ENCODE measurements at places on chromosomes 1 and 21.

- DNase-seq, result no peak
Observed at GRCh38 chr1:244854166-244854565, 10.2 kb downstream of the HNRNPU start.

DNA sequence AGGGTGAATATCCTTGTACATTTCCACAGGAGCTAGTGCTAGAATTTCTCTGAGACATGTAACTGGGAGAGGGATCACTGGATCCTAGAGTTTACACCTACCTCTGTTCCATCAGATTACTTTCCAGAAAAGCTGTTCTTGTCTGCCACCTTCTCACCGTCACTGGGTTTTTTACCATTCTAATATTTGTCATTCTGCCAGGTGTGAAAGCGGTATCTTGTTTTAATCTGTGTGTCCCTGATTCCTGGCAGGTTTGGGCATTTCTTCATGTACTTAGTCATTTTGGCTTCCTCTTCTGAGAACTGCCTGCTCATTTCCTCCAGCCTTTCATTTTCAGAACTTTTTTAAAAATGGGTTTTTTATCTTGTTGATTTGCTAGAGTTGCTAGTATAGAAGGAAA, 5.1 kb downstream of the PMF1 start:
- DNase-seq, result no peak

DNA sequence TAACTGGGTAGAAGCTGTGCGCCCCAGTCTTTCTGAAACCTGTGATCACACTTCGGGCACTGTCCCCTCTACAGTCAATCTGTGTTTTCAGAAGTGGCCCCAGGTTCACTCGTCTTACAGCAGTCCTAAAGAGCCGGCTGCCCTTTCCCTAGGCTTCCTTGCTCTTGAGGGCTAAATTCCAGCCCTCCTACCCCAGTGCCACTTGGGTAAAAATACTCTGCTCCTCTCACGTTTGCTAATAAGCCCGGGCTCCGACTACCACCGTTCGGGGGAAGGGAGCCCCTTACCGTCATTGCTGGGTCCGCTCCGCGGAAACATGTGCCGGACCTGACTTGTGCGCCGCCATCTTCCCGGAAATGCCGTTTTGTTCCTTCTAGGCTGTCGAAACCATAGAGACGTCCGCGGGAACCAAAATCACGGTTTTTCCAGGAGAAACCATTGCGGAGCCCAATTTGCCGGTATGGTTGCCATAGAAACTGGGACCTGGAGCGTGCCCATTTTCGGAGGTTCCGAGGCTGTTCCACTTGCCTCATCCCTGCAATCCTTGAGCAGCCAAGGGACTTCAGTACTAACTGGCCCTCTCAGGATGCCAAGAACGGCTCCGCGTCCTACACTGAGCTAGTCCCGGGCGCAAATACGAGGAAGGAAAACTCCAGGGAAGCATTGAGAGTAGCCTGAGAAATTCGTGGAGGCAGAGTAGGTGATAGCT, at the start of gene GPATCH4:
TSS of gene GPATCH4 (minus strand) at position 358 of the 709 bp plus-strand sequence.
- DNase-seq, result peak; percentile 78

DNA sequence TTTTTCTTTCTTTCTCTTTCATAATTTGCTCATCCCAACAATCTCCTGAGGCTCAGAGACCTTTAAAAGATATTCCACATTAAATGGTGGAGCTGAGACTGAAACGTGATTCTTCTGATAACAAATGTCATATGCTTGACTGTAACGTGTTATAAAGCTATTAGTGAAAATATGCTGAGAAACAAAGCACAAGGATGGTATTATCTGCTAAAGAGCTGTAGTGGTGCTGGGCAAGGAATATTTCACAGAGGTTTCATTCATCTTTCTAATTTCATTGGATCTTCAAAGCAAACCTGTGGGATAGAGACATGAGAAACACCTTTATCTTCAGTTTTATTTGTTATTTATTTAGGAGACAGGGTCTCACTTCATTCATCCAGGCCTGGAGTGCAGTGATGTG, 98.1 kb upstream of the WLS start:
- no peak for DNase-seq

- DNase-seq, result no peak
Observed at GRCh38 chr1:101051688-101052638, 26.4 kb upstream of the DPH5 start.

DNA sequence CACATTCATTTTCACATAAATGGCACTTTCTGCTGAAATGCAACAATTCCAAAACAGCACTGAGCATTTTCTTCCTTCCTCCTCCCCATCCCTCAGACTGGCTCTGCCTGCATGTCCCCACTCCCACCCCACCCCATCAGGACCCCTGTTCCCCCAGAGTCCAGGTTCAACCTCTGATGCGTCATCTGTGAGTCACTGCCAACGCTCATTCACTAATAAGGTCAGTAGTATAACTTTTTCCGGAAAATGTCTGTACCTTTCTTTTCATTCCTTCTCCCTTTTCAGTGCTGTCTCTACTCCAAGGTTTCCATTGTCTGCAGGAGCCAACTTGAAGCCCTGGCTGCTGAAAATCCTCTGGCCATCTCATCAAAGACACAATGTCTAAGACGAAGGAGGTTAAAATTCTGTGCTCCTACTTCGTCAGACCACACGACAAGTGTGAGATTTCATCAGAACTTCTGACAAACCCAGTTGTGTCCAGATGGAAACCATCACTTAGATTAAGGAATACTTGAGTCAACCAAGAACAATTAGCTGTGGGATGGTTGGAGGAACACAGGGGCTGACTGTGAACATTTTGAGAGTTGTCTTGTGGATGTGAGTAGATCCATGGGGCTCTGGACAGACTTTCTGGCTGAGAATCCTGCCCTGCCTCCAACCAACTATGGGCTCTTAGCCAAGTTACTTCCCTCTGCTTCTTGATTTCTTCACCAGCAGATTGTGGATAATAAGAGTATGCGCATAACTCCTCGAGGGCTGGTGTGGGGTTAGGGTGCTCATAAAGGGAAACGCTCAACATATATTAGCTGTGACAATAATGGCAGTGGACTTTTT, 35.6 kb upstream of the UTS2 start:
- DNase-seq, result no peak

DNA sequence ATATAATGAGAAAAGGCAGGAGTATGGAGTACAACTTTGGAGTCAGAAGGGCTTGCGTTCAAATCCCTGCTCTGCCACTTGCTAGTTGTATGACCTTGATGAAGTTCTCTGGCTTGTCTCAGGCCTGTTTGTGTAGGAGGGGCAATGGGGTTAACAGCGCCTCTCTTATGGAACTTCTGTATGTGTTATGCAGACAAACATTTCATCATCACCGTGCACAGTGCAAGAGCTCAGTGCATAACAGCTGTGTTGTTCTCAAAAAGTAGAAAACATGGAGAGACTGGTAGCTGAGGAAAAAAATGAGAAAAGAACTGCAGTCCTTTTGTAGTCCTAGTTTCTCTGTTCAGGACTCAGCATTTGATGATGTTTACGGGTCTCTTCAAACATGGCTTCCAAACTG, 10.4 kb upstream of the ZNF648 start:
- no peak for DNase-seq

DNA sequence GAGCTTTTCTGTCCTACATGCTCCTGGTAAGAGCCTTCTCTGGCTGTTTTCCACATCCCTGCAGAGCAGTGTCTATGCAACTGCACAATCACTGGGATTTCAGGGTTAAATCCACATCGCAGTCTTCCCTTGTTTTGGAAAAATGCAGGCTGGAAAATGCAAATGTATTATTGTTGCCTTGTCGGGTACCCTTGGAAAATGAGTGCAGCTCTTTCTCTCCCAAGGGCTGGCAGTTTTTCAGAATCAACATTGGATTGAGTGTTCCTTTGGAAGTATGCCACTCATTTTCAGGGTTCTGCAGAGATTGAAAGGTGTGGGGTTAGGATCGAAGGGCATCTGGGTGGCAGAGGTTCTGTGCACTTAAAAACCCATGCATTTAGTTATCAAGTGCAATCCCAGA, 3.2 kb downstream of the NOS1AP start:
- no peak for DNase-seq

DNA sequence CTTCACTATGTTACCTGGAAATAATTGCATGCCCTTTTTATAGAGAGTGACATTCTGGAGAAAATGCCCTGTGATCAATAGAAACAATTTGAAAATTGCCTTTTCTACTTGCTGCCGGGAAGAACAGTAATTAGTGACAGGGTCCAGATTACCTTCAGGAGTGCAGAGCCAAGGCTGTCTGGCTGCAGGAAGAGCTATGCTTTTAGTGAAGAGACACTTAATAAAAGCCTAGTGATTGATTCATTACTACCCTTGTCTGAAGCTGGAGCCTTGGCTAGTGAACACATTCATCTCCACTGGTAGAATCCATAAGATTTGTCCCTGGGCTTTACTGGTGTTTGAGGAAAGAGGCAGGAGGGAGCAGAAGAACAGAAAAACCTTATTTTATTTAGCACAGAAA, 12.9 kb upstream of the DNASE2B start:
- no peak for DNase-seq

DNA sequence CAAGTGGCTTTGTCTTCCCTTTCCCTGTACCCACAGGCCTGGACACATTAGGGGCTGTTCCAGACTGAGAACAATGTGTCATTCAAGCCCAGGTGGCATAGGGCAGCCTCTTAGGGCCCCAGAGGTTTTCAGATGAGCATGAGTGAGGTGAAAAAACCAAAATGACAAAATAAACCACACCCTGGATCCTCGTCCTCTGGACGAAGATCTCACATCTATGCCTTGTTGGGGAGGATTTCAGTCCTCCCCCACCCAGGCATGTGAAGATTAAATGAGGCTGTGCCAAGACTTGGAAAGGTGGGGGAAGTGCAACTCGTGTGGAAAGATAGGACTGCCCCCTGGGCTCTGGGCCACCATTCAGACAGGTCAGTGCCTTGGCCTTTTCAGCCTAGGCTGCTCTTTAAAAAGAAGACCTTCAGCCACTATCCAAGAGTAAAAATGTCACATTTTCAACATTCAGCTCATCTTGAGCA, 32.8 kb upstream of the IL19 start:
- DNase-seq, result no peak

DNA sequence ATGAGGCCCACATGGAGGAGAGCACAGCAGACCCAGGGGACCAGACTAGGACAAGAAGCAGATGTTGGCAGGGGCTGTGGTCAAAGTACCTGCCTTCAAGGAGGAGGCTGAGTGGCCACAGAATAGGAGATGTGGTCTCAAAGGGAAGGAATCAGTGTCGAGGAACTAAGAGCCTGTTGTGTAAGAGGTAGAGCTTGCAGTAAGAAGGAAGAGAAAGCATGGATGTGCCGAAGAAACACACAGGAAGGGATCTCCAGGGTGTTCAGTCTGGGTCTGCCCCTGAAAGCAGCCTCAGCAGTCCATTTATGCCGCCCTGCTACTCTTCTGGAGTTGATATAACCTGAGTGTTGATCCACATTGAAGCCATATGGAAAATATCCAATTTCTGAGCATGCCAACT, 83.9 kb downstream of the NID1 start:
- DNase-seq, result no peak

DNA sequence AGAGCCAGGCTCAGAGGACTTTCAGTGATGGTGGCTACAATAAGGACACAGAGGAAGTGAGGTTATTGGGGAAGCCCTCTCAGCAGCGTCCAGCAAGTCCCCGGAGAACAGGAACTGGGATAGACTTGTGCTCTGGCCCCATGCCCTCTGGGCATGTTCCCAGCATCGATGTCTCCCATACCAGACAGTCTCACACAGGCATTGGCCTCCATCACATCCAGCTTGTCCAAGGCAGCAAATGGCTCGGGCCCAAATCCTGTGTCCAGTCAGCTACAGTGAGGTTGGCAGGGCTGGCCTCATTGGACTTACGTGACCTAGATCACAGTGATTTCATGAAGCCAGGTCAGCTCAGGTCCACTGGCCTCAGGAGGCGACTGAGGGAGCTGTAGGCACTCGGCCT, 19.6 kb upstream of the TMEM54 start:
- no peak for DNase-seq

DNA sequence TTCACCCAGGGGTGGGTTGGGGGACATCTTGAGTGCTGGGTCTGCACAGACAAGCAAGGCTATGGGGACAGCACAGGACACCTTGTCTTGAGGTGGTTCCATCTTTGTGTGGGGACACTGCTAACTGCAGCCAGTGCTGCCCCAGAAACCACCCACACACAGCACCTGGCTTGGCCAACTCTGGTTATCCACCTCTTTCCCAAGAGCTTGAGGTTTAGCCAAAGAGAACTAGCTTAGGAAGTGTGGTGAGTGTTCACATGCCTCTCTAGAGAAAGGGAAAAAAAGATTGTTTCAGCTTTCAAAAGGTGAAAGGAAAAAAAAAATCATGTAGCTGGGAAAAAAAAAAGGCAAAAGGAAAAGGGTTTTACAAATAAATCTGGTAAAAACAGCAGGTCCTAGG, 32.4 kb downstream of the BCAR3 start:
- no peak for DNase-seq

- DNase-seq, result no peak
Observed at GRCh38 chr1:232300466-232300865, 329.5 kb downstream of the SIPA1L2 start.

- DNase-seq, result no peak
Observed at GRCh38 chr21:29078869-29079767, 5.7 kb upstream of the CCT8 start.

- DNase-seq, result no peak
Observed at GRCh38 chr1:27398405-27399149, 6.2 kb downstream of the GPR3 start.

GRCh38 chr1:187787736-187788135, 959.0 kb downstream of the PLA2G4A start:
- no peak for DNase-seq

DNA sequence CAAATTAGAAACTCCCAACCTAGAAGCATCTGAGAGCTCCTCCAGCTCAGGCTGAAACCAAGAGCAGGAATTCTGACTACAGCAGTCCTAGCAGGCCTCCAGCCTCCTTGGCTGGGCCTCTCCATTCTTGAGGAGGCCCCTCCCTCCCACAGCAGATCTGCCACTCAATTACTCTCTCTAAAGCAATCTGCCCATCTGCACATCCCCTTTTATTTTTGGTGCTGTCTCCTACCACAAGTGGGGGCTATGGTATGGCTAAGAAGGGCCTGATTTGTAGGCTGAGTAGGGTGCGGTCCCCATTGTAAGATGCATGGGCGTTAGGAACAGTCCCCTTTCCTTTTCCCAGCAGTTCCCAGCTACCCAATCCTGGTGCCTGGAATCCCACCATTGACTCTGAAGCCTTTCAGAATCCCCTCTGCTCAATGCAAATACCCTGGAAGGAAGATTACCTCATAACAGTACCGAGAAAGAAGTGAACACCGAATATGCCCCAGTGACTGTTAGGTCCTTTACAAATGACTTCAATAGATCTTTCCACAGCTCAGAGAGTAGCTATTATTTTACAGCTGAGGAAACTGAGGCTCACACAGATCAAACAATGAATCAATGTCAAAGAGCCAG, 11.6 kb upstream of the TTC39A start:
- no peak for DNase-seq

- DNase-seq, result no peak
Observed at GRCh38 chr1:113035086-113035485, 37.9 kb upstream of the LRIG2 start.

GRCh38 chr1:162939035-162939434, 78.1 kb upstream of the CCDC190 start:
- no peak for DNase-seq

- peak; percentile 78 for DNase-seq
Observed at GRCh38 chr1:10253755-10254154, 43.4 kb downstream of the KIF1B start.

GRCh38 chr21:46550116-46550941, 54.6 kb downstream of the S100B start:
- DNase-seq, result no peak

- DNase-seq, result no peak
Observed at GRCh38 chr1:78474092-78474491, 16.7 kb upstream of the PTGFR start.

- DNase-seq, result no peak
Observed at GRCh38 chr1:210250998-210251679, 18.5 kb downstream of the SERTAD4 start.

- DNase-seq, result no peak
Observed at GRCh38 chr1:109136766-109137165, 22.9 kb downstream of the ELAPOR1 start.
